ENCODE measurements at places on chromosomes 5 and 9.

- DNase-seq = no peak
These were observed 41.4 kb downstream of the LIFR start for GRCh38 chr5:38515092-38515491.

DNA sequence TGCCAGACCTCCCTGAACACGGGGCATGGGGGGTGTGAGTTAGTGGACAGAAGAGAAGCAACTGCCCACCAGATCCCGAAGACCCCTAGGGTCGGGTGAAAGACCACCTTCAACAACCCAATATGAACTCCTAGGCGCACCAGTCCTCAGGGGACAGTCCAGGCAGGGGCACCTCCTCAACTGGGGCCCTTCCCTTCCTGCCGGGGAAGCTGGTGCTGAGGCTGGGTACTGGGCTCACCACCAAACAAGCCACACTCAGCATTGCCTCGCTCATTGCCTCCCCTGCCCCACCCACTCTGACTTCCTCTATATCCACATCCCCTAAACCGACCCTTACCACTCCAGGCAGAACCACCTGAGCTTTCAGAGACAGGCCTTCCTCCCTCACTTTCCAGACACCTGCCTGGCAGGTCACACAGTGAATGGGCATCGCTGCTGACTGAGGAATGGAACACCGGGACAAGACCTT lies 42.5 kb downstream of the SEMA4D start:
- DNase-seq = no peak

- DNase-seq = no peak
These were observed 4.3 kb upstream of the FAT2 start for GRCh38 chr5:151595411-151595826.

DNA sequence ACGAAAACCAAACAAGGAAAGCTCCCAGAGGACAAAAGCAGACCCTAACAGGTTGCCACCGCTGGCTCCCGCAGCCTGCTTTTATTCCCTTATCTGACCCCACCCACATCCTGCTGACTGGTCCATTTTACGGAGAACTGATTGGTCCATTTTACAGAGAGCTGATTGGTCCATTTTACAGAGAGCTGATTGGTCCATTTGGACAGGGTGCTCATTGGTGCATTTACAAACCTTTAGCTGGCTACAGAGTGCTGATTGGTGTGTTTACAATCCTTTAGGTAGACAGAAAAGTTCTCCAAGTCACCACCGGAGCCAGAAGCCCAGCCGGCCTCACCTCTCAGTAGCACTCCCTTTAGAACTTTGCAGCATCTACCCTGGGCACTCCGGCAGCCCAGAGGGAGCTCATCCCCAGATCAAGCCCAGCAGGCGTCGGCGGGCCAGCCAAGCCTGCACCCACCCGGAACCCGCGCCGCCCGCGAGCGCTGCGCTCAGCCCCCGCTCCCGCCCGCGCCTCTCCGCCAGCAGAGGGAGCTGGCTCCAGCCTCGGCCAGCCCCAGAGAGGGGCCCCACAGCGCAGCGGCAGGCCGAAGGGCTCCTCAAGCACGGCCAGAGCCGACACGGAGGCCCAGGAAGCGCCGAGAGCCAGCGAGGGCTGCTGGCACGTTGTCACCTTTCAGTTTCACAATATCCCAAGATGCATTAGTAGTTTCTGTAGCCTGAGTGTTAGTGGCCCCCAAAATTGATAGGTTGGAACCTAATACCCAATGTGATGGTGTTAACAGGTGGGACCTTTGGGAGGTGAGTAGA lies 35.3 kb upstream of the CLPTM1L start:
- peak; percentile 30 for DNase-seq

GRCh38 chr9:107665057-107665456 lies 175.5 kb upstream of the KLF4 start:
- no peak for DNase-seq

DNA sequence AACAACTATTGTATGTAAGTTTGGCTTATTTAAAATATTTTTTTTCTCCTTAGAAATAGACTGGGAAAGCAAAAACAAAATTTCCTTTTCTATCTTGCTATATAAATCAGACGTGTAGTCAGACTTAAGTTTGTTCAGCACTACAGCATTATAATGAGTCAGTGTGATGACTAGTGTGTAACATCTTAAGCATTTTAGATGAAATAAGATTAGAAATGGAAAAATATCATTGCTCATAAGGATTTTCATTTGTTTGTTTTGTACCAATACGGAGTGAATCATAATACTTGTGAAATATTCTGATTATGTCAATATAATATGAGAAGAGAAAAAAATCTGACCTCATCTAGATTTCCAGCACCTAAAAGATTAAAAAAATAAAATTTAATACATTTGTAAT lies 64.7 kb upstream of the RICTOR start:
- DNase-seq = no peak
